ENCODE measurements at places on chromosomes 3 and 15. TPM values are rescaled to one million over a fixed set of nuclear protein-coding genes. Genes with fewer than 3 reads are reported as not detected.

GRCh38 chr3:165725296-165725695, 111.9 kb downstream of the BCHE start:
- DNase-seq = no peak

The IL16 gene
- 80.2 TPM for total RNA-seq

DNA sequence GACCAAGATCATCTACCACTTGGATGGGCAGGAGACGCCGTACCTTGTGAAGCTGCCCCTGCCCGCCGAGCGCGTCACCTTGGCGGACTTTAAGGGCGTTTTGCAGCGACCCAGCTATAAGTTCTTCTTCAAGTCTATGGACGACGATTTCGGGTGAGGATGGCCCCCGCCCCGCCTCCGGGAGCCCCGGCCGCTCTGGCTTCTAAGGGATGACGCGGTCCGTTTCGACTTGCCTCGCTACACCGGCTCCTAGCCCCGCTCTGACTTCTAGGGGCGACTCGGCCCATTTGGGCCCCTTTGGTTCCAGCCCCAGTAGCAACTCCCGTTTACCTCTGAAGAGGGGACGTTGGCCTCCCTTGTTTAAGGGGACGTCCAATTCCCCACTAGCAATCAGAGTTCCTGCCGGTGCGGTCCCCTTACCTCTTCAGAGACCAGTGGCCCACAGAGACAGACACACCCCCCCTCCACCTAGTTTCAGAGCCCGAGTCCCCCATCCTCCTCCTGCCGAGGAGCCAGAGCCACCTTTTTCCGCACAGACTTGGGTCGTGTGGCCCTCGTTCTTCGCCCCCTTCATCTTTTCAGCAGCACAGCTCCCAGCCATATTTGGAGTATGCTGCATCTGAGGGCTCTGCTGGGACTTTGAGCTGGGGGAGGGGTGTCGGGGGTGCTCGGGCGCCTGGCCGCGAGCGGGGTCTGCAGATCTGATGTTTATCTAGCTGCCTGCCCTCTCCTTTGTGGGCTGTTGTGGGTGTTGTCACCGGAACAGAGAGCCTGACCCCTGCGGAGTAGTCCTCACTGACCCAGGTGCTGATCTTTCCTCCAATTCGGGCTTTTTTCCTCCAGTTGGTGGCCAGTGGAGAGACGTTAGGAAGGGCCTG, 706 bp downstream of the DVL3 start:
- no peak for DNase-seq

DNA sequence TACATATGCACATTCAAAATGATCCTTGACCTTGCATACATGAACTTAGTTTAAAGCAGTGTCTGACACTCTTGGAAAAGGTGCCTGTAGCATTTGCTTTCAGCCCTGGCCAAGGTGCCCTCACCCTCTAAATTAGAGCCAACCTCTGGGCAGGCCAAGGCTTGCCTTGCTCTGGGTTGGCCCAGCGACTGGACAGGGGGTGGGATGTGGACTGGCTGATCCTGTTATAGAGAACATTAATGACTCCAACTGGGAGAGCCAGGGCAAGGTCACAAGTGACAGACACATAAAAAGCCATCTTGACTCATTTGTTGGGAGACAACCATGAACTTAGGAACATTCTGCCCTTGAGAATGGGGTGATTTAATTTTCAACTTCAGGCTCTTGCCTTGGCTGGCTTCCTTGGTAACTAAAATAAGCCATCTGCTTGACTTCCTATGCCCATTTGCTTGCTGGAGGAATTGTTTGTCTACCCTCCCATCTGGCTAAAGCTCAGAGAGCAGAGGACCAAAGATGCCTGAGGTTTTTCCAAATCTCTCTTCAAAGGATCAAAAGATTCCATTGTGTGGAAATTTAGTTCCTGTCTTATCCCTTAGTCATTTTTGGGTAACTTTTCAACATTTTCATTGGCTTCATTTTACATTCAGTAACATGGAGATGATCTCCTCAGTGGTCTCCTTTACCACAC, 403.7 kb downstream of the SOX2 start:
- DNase-seq = no peak

The RTP3 gene
- not detected for total RNA-seq

- DNase-seq = no peak
These were observed 36.0 kb upstream of the NR1I2 start for GRCh38 chr3:119745942-119746341.

GRCh38 chr15:41942886-41943285, 29.5 kb downstream of the EHD4 start:
- no peak for DNase-seq

The HTR3E gene
- not detected for total RNA-seq

- DNase-seq = peak; percentile 61
These were observed at the start of gene PXK for GRCh38 chr3:58332575-58333188. Gene PXK (plus strand): TSS chr3:58332892. CDS start chr3:58332989, 97 bp downstream.

The TRH gene
- total RNA-seq = not detected

The H1-8 gene
- not detected for total RNA-seq

DNA sequence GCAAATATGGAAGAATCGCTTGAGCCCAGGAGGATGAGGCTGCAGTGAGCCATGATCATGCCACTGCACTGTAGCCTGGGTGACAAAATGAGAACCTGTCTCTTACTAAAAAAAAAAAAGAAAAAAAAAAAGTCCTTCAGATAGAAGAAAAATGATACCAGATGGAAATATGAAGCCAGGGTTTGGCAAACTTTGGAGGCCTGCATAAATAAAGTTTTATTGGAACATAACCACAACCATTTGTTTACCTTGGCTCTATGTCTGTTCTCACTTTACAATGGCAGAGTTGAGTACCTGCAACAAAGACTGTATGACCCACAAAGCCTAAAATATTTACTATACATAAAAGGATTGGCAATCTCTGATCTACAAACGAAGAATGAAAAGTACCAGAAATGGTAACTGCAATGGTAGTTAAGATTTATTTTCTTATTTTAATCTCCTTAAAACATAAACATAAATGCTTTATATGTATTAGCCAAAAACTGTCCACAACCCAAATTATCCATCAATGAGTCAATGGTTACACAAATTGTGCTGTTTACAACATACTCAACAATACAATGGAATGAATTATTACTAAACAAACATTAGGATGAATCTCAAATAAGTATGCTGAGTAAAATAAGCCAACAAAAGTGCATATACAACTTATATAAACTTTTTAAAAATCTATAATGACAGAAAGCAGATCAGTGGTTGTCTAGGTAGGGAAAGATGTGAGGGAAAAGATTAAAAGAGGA, 41.8 kb downstream of the GOLGB1 start:
- no peak for DNase-seq

DNA sequence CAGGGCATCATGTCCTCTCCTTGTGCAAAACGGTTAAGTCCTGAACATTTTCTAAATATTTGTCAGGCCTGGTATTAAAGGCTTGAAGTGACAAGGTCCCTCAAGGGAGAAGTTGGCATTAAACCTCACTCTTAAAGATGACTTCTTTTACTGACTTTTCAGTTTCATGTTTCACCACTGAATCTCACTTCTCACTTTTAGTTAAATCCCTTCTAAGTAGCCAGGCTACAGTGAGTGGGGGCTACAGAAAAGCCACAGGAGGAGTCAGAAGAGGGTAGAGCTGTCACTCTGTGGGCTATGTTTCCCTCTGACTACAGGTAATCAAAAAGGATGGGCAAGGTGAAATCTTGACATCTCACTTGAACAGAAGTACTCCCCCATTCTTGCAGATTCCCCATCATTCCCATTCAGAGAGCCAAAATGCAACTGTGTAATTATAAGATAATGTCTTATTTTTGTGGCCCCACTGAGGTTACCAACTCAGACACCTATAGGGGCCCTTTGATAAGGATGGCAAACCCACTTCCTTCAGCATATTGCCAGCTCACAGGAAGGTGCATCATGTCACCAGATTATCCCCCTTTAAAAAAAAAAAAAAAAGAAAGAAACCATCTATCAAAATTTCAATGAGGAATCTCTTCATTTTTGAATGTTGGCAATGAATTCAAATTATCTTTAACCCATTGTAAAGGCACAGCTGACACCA, 790.1 kb upstream of the CFAP20DC start:
- no peak for DNase-seq

DNA sequence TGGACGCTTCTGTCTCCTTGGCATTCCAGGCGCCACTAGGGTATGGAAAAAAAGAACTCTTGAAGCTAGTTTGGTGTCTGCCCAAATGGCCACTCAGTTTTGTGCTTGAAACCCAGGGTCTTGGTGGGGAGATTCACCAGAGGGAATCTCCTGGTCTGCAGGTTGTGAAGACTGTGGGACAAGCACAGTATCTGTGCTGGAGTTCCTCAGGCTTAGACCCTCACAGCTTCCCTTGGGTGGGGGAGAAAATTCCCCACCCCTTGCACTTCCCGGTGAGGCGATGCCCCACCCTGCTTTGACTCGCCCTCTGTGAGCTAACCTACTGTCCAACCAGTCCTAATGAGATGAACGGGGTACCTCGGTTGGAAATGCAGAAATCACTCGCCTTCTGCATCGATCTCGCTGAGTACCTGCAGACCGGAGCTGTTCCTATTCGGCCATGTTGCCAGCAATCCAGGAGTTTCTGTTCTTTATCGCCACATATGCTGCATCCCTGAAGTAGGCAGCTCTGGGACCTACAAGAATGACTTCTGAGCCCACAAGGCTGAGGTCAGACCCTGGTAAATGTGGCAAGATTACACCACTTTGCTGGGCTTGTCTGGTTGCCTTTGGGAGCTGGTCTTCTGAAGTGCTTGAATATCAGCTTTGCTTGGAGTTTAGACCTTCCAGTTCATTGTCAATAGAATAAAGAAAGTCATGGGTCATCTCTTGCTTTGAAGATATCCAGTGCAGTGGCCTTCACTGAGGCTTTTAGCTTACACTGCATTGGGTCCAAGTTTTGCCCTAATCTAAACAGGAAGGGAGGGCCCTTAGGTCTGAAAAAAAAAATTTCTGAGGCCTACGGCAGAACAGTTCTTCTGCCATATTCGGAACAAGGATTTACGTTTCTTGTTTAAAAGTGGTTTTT, 51.0 kb downstream of the SLC2A2 start:
- no peak for DNase-seq

DNA sequence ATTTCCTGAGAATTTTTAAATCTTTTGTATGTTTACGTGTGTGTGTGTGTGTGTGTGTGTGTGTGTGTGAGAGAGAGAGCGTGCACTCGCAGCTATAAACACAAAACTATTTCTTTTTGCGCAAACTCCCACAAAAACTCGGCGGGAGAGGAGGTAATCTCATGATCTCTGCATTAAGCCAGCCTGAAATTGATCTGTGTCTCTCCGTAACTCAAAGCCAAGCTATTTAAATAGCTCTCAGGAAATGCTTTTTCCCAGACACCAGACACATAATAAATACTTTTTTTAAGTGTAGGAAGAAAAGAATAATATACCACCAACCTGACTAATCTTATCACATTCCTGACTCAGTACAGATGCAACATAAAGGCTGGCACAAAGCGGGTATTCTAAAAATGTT, 226.8 kb downstream of the MAGI1 start:
- no peak for DNase-seq

The OXSM gene
- 4.5 TPM for total RNA-seq

- DNase-seq = no peak
These were observed 35.0 kb upstream of the TNFAIP8L3 start for GRCh38 chr15:51129535-51130188.

DNA sequence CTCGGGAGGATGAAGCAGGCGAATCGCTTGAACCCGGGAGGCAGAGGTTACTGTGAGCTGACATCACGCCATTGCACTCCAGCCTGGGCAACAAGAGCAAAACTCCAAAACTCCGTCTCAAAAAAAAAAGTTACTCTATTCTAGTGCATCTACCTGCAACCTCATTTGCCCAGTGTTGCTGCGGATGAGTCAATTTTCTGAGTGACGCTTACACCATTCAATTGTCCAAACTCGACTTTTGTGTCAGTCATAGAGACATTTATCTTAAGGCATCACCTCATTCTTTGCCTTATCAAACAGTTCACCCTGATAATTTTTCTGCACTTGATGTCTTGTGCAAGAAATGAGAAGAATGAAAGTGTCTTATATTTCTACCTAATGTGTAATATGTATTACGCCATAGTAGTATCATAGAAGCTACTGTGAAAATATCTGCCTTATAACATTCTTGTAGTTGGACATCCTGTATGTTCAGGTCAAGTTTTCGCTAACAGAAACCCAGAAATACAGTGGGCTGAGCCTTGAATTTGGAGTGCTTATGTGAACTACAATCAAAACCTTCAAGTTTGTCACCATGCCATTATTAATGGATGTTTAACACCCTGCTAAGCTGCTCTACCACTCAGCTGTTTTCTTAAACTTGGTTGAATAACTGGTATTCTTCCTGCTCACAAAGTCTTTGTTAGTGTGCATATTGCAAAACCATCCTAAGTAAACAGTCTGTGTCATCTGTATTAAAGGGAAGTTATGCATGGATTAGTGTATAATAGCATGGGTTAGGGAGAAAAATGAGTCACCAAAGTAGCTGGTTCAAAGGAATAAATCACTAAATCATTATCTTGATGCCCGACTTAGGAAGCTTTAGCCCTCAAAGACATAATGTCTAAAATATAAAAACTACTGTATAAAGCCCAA, 531.0 kb upstream of the NR2F2 start:
- DNase-seq = no peak

DNA sequence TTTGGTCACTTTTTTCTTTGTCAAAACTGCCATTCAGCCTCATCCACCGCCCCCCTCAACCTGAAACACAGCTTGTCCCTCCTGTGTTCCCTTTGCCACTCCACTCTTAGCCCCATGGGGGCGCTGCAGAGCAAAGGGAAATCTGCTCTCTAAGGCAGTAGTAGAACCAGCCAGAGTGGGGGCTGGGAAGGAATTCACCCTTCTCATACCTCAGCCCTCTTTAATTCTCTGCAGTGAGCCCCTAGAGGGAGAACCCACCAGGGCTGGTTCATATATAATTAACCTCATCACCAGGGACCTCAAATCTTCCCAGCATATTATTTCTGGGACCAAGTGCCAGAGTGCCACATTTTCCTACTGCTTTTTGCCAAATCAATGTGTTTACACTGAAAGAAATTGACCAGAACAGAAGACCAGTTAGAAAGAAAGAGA, 2.8 kb upstream of the BCL6 start:
- peak; percentile 99 for DNase-seq

The UBA7 gene
- total RNA-seq = 68.4 TPM

DNA sequence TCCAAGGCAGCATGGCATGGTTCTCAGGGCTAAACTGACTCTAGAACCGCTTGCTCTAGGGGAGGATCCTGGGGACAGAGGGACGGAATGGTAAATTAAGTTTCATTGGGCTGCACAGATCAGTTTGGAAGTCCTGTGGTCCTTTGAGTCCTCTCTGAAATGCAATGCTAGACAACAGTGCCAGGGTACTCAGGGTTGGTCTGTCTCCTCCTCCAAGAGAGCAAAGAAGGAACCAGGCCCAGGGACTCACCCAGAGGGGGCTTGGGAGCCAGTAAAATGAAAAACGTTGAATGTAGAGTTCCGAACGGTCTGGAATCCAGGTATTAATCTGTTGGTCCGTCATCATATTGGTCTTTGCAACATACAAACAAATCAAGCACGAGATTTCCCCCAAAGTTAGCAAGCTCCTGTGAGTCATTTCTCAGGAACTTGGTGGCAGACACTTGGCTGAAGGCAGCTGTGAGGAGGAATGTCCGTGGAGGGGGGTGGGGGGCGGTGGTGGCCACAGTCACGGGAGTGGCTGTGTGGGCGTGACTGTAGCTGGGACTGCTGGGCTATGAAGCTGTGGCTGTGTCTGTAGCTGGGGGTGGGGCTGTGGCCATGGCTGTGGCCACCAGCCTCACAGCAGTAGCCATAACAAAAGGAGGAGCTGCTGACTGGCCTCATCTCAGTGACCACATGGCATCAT, 361.0 kb downstream of the SHQ1 start:
- DNase-seq = no peak

The CIB2 gene
- 11.0 TPM for total RNA-seq

Measured in tibial nerve (tissue), 4 donors.